Epithelial cell of esophagus (primary cell): ENCODE measurements at places on chromosomes 12 and 14.
A peak's percentile ranks its signal among the peaks of the same experiment; 100 is the strongest.

- no peak for DNase-seq
These were observed 466.2 kb upstream of the FLRT2 start for GRCh38 chr14:85063747-85064146.

DNA sequence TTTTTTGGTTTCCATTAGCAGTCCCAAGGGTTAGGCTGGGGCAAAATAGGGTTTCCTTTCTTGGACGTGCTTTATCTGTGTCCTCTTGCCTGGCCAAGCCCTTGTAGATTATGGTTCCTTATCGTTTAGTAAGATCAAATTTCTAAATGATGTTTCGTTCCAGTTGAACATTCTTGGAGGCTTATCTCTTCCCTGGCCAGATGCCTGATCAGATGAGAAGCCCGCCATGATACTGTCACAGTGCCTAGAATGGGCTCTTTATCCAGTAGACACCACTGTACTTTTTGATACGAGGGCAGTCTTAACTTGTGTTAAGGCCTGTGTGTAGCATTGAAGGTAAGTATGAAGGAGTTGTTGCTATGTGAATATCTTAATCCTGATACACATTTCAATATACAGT, 76.1 kb upstream of the TMEM263 start:
- no peak for DNase-seq

DNA sequence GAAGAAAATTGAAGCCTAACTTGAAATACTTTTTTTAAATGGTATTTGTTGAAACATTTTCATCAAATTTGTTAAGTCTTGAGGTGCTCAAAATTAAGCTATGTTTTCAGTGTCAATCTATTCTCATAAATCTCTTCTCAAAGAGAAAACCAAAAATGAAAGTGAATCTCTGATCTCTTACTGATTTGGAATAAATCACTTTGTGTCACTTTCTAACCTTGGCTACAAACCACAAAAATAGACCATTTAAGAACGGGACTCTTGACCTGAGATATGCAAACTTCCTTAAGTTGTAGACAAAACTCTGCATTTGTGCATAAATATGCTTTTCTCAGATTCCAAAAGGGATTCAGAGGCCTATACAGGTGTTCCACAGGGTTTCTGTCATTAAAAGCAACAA, 192.9 kb downstream of the SEC23A start:
- no peak for DNase-seq

DNA sequence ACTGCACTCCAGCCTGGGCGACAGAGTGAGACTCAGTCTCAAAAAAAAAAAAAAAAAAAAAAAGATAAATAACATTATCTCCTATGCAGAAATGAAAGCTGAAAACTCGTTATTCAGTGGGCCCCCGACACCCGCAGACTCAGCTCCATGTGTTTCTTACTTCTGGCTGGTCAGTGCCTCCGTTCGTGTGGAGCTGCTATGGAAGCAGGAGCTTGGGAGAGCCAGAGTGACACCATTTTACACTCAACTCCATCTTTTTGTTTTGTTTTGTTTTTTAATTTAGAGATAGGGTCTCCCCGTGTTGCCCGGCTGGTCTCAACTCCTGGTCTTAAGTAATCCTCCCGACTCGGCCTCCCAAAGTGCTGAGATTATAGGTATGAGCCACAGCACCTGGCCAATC, 13.3 kb upstream of the PLEKHG6 start:
- DNase-seq, result no peak

GRCh38 chr12:14167005-14167628, 185.7 kb upstream of the GRIN2B start:
- DNase-seq, result peak; percentile 62

DNA sequence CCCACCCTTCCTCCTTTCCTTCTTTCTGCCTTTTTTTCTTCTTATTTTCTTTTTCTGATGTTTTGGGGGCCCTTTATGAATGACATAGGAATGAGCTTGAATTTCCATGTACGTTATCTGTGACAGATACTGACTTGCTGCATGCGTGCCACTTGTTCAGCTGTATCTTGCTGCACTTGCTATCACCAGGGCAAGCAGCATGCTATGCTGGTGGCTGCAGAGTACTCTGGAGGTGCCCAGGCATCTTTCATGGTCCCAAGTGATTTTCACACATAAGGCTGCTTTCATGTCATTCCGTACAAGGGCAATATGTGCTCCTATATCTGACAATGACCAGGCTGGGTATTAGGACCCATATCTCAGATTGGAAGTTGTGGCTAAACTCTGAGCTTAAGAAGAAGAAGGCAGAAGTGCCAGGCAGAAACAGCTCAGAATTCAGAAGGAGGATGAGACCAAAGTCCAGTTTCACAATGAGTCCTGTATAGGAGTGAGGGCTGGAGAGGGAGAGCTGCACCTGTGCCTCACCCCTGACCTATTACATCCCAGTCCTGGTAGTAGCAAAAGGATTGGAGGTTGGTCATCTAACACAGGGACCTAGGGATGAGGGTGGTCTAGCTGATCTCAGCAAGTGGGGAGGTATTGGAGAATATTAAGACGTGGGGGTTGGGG, 299.0 kb upstream of the DDHD1 start:
- DNase-seq, result no peak

DNA sequence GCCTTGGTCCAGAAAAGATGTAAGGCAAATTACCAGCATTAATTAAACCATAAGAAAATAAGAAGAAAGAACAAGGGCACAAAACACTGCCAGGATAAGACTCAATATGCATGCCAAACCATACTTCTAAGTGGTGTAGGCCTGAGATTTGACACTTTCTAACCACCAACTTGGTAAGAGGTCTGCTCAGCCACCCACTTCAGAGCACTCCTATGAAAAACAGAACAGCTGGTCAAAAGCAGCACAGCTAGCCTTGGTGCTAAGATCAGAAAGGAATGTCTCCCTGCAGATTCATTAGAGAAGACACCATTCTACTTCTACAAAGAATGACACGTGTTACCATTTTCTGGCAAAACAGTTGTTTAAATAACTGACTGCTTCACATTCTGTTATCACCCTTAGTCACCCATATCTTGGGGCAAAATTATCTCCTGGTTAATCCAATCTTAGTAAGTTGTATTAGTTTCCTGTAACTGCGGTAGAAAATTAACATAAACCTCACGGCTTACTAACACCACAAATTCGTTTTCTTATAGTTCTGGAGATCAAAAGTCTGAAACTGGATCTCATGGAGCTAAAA, 13.2 kb downstream of the RPS6KA5 start:
- peak; percentile 29 for DNase-seq

DNA sequence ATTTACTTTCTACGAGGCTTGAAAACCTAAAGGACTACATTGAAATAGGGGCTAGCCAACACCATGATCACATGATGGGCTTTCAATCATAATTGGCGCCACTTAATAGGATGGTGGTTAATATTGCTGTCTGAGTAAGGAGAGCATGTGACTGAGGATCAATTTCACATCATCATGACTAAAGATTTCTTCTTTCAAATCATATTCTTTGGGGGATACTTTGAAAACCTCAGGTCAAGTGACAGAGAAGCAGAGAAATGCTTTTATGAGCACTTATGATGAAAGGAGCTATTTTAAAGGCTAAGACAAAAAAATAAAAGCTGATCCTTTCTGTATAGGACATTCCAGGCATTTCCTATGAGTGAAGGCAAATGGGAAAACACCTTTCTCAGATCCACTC, 42.9 kb upstream of the KRAS start:
- no peak for DNase-seq

DNA sequence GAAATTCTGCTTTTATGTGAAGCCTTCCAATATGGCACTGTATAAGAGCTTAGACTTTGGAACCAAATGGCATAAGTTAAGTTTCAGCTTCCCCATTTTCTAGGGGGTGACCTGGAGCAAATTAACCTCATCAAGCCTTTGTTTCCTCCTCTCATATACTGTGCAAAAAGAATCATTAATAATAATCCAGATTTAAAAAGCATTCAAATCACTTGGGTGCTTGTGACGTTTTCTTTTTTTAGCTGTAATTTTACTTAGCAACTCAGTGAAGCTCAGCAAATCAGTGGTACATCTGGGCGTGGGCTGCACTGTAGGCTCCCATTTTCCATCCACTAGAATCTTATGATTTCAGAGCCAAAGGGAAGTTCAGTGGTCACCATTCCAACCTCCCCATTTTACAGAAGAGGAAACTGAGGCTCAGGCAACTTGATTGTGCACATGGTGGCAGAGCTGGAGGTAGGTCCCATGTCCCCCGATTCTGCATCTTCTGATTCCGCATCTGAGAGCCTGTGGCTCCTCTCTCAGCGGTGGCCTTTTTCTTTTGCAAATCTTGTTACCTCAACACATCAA, 131.2 kb downstream of the SNAPC1 start:
- no peak for DNase-seq

GRCh38 chr12:107780298-107780697, 5.8 kb downstream of the ASCL4 start:
- DNase-seq, result no peak

- no peak for DNase-seq
These were observed 31.3 kb downstream of the A2M start for GRCh38 chr12:9084417-9084816.

GRCh38 chr14:84485036-84485435, 1044.9 kb upstream of the FLRT2 start:
- DNase-seq, result peak; percentile 14

- no peak for DNase-seq
These were observed 186.9 kb upstream of the BTG1 start for GRCh38 chr12:92332552-92332951.

GRCh38 chr12:123351349-123351748, 13.3 kb downstream of the SBNO1 start:
- DNase-seq, result no peak

- no peak for DNase-seq
These were observed 263.7 kb downstream of the BMP4 start for GRCh38 chr14:53692885-53693284.

DNA sequence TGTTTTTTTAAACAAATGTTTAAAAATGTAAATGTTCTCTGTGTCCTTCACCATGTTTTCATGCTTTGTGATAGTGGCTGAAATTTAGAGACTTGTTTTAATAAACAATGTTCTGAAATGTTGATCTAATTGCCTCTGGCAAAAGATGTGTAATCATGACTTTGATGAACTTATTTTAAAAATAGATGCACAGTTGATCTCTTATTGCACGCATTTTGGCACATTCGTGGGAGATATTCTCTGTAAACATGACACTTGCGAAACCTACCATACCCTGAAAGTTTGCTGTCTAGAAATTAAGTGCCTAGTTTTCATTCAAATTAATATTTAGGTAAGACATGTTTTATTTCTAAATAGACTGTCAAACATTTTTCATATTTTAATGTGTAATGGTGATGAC, 119.7 kb upstream of the DNM1L start:
- no peak for DNase-seq

- no peak for DNase-seq
These were observed 111.3 kb downstream of the KIF26A start for GRCh38 chr14:104249706-104250105.

- peak; percentile 81 for DNase-seq
These were observed 13.9 kb downstream of the ALDH2 start for GRCh38 chr12:111780615-111781014.

- DNase-seq, result no peak
These were observed 60.0 kb downstream of the DCAF5 start for GRCh38 chr14:69092840-69093422.

DNA sequence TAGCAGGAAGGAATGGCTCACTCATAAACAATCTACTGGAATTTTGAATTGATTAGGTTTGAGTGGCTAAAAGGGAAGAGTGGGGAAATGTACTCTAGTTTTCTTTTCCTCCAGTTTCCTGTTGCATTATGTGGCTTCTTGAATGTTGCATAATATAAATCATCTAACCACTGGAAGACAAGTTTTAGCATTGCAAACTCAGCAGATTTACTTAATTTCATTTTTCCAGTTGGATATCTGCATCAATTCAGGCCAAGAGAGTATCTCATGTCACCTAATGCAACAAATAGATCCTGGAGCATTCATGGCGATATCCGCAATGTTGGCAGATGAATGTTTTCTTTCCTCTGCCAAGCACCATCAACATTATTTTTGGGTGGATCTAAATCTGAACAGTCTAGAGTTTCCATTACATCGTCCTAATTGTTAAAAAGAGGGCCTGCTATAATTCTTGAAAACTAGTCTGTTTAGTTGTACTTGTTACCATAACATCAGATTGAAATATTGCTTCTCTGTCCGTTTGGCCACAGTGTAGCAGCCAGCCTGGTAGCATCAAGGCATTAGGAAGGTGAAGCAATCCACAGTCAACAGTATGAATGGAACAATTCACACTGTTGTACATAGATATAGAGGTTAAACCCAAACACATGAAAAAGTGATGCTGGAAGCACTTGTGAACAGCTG, 544.2 kb downstream of the ETNK1 start:
- no peak for DNase-seq

GRCh38 chr12:67761566-67761965, 113.0 kb downstream of the DYRK2 start:
- no peak for DNase-seq

DNA sequence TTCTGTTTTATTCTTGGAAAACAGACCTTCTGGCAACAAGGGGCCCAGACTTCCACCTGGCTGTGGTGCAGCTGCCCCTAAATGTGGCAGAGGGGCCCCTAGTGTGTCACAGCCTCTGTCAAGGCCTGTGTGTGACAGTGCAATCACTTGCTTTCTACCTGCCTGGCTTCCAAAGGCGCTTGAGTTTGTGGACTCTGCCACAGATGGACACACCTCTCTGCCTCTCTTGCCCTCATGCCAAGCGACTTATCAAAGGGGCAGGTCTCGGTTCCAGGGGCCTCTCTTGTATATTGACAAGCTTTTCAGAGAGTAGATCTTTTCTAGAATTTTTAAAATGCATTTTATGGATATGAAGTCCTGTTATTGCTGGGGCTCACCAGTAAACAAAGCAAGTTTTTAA, 217.2 kb downstream of the SLC15A4 start:
- no peak for DNase-seq

- DNase-seq, result peak; percentile 73
These were observed 154.6 kb downstream of the SLC6A15 start for GRCh38 chr12:84757978-84758377.

- DNase-seq, result no peak
These were observed 26.8 kb downstream of the RIC8B start for GRCh38 chr12:106801167-106801708.

DNA sequence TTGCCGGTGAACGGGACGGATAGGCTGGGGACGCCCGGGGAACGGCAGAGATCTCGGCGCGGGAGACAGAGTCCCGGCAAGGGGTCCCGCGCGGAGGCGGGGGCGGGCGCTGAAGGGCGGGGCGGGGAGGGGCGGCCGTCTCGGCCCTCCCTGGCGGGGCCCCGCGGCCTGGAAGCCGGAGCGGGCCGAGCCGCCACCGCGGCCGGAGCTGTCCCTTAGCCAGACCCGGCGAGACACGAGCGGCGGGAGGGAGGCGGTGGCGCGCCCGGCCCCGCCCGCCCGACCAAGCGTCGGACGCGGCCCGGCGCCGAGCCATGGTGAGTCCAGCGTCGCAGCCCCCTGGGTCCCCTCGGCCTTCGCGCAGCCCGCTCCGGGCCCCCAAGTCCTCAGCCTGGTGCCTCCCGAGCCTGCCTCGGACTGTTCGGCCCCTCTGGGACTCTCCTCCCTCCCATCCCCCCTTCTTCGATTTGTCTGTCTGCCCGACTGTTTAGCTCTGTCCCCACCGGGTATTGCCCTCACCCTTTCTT, at the start of gene ARHGEF40:
Gene ARHGEF40, plus strand, starts transcription at position 222 of the 527 bp plus-strand sequence. Its CDS starts 93 bp downstream, at position 315.
- no peak for DNase-seq

DNA sequence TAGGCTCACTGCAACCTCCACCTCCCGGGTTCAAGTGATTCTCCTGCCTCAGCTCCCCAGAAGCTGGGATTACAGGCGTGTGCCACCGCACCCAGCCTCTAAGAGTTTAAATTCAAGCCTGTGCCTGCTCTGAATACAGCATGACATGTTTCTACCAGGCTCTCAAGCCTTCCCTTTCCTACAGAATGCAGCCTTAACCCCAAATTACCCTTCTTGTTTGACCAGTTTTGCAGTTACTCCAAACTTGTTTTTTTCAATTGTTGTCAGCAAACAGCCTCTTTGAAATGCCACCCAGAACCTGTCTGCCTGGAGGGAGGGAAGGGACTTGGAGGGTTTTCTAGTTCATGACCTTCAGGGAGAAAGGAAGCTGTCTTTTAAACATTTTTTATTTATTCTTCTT, 15.4 kb downstream of the GLTP start:
- peak; percentile 97 for DNase-seq
